ENCODE measurements at places on chromosomes 3 and 15.

DNA sequence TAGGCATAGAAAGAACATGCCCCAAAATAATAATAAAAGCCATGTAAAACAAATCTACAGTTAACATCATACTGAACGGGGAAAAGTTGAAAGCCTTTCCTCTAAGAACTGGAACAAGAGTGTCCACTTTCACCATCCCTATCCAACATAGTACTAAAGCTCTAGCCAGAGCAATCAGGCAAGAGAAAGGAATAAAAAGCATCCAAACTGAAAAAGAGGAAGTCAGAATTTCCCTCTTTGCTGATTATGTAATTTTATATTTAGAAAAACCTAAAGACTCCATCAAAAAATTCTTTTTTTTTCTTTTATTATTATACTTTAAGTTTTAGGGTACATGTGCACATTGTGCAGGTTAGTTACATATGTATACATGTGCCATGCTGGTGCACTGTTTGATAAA lies 661.6 kb upstream of the CBLB start:
- DNase-seq: no peak

GRCh38 chr3:32078085-32078634 lies 28.3 kb upstream of the GPD1L start:
- DNase-seq: no peak

- no peak for DNase-seq
Observed at GRCh38 chr3:29605845-29606244, 325.0 kb downstream of the RBMS3 start.

- DNase-seq: no peak
Observed at GRCh38 chr3:99645277-99646106, 7.1 kb downstream of the COL8A1 start.

DNA sequence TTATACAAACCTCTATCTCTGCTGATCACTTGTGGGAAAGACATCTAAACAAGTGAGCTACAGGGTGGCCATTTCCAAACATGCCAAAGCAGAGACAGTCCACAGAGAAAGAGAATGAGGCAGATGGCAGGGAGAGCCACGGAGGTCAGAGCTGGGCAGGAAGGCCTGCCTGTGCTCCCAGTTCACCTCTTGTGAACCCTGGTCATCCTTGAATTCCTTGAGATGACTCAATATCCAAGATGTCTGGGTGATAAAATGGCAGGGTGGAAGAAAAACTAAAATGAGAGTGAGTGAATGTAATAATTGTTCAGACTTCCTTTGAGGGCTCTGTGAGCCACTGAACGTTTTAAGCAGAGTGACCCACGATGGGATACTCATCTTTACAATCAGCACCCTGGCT lies 104.8 kb downstream of the PLCH1 start:
- DNase-seq: no peak
